ENCODE measurements at places on chromosomes 12 and 14.

- DNase-seq = no peak
These were observed 16.5 kb downstream of the SEL1L start for GRCh38 chr14:81516986-81517797.

- no peak for DNase-seq
These were observed 7.9 kb upstream of the PWP1 start for GRCh38 chr12:107677671-107678070.

DNA sequence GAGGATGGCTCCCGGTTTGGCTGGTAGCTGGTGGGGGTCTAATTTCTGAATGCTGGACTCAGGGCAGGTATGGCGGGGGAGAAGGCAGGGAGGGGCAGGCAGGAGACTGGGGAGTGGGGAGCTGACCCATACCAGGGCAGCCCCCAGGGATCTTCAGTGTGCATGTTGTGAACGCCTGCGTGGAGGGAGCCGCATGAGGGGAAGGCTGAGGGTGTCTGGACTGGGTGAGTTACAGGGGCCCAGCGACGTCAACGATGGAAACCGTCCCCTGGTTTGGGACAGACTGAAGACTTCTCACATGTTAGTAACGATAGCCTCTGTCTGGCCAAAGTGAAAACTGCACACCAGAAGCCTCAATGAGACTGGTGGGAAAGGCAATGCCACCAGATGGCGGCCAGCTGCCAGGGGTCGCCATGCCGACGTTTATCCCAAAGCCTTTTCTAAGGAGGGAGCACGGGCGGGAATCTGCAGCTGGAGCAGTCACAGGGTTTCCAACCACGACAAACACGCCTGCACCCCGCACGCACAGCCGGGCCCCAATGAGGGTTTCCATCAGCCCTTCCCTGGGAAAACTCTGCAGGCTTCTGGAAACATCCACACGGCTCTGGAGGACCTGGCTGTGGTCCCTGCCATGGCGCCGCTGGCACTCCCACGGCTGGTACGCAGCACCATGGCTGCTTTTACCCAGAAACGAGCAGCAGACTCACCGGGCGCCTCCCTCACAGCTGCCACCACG lies 14.0 kb downstream of the PGAM5 start:
- DNase-seq = no peak

DNA sequence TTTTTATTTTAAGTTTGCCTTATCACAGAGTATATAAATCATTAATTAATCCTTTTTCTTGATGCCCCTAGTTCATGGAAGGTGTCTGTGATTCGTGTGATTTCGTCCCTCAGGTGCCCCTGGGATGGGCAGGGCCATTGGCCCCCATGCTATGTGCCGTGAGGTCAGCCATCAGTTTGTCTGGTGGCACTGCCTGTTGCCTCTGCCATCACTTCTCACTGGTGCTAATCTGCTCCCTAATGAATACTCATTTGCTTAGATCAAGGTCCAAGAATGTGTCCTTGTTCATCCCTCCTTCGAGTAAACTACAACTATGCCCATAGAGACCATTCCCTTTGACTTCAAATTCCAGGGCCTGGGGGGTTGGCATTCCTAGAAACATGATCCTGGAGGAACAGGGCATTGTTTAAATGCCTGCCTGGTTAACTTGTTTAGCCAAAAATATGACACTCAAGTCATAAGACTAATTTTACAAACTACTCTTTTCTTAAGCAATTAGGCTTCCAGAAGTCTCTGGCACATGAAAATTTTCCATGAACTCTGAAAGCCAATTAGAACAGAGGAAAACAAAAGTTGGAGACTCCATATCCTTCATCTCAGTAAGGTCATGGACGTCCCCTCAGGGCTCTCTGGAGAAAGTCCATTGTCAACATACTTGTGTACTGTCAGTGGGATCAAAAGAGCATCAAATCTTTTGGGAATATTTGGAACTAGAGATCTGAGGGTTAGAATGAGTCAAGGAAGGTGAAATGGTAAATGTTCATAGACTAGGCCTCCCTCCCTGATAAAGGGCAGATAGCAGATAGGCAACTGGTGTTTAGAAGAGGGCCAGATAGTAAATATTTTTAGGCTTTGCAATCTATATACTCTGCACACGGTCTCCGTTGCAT lies 90.9 kb upstream of the PLXNC1 start:
- DNase-seq = no peak

- DNase-seq = no peak
These were observed 119.5 kb downstream of the PLEKHA5 start for GRCh38 chr12:19248929-19249602.

DNA sequence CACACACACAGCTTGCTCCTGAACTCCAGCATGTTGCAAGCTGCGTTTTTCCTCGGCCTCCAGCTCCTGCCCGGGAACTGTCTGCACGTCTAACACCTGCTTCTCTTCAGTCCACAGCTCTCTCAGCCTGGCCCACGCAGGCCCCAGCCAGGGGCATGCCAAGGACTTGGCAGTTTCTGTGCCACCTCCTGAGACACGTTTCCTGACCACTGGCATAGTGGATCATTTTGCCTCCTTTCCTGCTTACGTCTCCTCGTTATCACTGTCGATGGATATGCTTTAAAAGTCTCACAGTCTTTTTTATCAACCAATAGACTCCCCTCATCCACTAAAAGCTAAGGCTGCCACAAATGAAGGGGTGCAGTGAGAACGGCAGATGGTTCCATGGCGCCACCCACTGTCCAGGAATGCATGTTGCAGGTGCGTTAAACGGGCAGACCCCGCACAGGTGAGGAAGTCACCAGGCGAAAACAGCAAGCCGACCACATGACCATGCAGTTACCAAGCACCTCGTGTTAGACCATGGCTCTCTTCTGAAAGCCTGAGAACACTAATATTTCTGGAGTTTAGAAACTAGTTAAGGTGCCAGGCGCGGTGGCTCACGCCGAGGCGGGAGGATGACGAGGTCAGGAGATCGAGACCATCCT lies 14.7 kb upstream of the TEAD4 start:
- peak; percentile 80 for DNase-seq

DNA sequence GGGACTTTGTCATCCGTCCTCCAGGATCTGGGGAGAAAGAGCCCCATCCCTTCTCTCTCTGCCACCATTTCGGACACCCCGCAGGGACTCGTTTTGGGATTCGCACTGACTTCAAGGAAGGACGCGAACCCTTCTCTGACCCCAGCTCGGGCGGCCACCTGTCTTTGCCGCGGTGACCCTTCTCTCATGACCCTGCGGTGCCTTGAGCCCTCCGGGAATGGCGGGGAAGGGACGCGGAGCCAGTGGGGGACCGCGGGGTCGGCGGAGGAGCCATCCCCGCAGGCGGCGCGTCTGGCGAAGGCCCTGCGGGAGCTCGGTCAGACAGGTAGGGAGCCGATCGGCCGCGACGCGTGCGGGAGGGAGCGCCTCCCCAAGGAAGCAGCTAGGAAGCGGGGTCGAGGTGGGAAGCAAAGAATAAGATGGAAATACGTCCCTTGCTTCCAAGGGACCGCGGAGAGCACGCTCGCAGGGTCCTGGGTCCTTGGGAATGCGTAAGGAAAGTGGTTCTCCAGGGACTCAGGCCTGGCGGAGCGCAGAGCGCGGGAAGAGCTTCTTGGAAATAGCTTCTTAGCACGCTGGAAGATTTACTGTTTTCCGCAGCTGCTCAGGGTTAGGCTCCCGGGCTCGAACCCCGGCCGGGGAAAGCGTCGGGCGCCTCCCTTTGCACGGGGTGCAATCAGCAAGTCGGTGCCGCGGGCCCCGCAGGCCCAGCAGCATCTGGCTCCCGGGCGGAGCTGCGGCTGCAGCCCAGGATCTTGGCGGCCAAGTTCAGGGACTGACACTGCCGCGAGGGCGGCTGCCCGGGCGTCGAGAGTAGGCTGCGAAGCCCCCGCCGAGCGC lies 457 bp downstream of the SOCS2 start:
- peak; percentile 58 for DNase-seq

DNA sequence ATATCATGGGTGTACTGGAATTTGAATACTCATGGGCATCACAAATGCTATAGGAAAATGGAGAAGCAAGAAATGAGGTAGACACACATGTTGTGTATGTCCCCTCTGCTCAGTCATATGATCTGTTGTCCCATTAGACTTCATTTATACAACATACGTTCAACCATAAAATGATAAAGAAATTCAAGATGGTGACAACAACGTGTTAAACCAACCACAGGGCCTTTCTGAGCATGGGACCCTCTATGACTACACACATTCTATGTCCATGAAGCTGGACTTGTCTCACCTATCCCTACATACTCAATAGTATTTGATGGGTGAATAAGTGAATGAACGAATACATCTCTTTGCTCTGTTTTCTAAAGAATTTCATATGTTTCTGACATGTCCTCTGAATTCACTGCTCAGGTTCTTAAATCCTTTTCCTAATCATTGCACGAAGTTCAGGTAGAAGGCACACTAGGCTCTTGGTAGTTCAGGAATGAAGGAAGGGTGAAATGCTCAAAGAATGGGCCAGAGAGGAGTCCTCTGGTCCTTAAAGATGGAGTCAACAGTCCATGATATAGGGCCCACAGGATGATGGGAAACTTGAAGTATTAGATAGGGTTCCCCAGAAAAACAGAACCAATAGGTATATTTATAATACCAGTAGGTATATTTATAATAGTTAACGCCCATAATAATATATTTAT lies 105.7 kb upstream of the PPM1H start:
- DNase-seq = no peak

DNA sequence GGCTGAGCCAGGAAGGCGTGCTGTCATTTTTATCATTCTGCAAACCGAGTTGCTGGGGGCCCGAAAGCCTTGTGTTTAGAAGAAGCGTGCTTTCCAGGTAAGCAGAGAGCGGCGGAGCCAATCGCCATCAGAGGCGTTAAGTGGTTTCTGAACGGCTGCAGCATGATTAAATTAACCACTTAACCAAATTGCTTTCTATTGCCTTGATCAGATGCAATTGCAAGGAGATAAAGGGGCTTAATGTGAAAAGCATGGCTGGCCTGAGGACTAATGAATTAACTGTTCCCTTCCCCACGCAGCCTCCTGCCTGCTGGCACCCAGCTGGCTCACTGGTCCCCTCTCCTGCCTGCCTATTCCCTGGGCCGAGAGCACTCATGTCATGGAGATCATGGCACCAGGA lies 36.6 kb upstream of the CHGA start:
- no peak for DNase-seq

GRCh38 chr12:40502322-40502721 lies 189.9 kb upstream of the CNTN1 start:
- no peak for DNase-seq

Measured in activated T-cell treated with anti-CD3 and anti-CD28 coated beads, Interleukin-2, amount 50 U/mL, for 48 hours (primary cell).